ENCODE measurements at places on chromosomes 16 and 17.
A peak's percentile ranks its signal among the peaks of the same experiment; 100 is the strongest.

GRCh38 chr17:40032322-40033320 is 17.4 kb downstream of the CSF3 start:
- no peak for DNase-seq

DNA sequence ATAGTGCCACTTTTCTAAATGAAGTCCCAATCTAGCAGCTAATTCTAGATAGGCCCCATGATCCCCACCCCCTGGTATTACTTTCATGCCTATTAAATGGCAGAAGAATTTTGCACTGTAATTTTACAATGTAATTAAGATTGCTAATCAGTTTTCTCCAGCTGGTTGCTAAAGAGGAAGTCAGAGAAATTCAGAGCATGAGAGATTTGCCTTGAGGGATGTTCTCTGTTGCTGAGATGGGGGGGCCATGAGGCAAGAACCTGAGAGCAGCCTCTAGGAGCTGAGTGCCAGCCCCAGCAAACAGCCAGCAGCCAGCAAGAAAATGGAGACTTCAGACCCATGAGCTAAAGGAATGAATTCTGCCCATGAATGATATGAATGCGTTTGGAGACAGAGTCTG is 38.9 kb downstream of the SHCBP1 start:
- DNase-seq = no peak

GRCh38 chr16:85465328-85466303 is 147.5 kb upstream of the GSE1 start:
- no peak for DNase-seq

DNA sequence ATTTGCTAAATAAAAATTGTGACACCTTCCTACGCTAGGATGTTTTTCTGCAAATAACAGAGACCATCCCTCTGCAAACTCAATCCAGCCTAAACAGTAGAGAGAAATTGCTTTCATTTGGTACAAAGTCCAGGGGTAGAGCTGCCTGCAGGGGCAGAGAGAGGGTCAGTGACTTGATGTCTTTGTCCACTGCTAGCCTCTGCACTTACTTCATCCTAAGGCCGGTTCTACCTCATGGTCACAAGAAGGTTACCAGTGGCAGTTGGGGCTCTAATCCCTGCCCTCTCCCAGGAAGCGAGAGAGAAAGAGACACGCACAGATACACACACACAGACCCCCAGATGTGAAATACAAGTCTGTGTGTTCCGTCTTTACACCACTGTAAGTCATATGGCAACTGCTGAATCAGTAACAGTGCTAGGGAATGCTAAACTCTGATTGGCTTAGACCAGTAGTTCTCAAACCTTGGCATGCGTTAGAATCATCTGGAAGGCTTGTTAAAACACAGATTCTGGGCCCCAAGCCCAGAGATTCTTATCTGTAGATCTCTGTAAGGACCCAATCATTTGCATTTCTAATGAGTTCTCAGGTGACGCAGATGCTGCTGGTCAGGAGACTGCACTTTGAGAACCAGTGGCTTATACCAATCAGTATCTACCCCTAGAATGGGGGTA is 13.1 kb upstream of the LPCAT2 start:
- DNase-seq = no peak

- no peak for DNase-seq
Measured at GRCh38 chr17:75684249-75684648, 17.1 kb downstream of the SAP30BP start.

DNA sequence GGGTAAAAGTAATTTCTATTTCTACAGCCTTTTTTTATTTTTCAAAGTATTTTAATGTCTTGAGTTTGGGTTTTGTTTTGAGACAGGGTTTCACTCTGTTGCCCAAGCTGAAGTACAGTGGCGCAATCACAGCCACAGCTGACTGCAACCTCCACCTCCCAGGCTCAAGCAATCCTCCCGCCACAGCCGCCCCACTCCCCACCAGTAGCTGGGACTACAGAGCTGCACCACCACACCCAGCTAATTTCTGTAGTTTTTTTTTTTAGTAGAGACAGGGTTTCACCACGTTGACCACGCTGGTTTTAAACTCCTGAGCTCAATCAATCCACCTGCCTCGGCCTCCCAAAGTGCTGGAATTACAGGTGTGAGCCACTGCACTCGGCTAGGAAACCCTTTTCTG is 44.0 kb downstream of the TUBD1 start:
- DNase-seq = no peak

- DNase-seq = no peak
Measured at GRCh38 chr16:85148931-85149330, 36.7 kb upstream of the CIBAR2 start.

GRCh38 chr17:2452216-2452750 is 51.4 kb upstream of the MNT start:
- DNase-seq = no peak

- no peak for DNase-seq
Measured at GRCh38 chr17:58377093-58377601, 25.1 kb upstream of the SUPT4H1 start.

GRCh38 chr17:43526886-43527648 is 19.1 kb downstream of the ETV4 start:
- no peak for DNase-seq

GRCh38 chr16:2857451-2858244 is at the start of gene PRSS22:
Gene PRSS22, minus strand, starts transcription at chr16:2858170. Its CDS starts 66 bp downstream, at chr16:2858104.
- peak; percentile 38 for DNase-seq

GRCh38 chr16:68445458-68445857 is 2.9 kb downstream of the SMPD3 start:
- peak; percentile 90 for DNase-seq

DNA sequence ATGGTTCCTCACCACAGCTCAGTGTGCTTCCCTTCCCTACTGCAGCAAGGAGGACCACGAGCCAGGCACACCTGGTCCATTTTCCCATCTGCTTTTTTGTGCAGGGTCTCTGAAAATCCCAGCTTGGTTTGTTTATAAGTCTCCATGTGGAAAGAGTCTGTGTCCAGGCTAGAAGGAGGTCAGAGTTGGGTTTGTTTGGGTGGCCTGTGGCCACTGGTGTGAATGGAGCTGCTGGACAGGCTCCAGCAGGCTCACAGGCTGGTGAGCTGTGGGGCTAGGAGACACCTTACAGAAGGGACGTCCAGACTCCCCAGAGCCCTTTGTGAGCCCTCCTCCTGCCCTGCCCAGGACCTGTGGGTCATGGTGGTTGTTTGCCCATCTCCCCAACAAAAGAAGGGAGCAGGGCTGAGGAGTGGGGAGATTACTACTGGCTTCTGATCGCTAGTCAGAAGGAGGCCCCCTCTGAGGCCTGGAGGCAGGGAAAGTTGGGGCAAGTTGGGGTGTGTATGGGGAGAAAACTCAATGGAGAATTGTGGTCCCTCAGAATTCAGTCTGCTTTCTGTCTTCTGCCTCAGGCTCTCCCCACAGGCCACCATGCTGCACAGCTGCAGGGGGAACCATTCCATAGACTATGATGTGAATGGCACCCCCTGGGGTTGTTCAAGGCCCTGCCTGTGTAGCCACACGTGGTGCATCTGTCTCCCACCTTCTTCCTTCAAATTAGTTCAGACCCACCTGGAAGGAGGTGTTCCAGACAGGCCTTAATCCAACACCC is 4.1 kb downstream of the RARA start:
- no peak for DNase-seq

DNA sequence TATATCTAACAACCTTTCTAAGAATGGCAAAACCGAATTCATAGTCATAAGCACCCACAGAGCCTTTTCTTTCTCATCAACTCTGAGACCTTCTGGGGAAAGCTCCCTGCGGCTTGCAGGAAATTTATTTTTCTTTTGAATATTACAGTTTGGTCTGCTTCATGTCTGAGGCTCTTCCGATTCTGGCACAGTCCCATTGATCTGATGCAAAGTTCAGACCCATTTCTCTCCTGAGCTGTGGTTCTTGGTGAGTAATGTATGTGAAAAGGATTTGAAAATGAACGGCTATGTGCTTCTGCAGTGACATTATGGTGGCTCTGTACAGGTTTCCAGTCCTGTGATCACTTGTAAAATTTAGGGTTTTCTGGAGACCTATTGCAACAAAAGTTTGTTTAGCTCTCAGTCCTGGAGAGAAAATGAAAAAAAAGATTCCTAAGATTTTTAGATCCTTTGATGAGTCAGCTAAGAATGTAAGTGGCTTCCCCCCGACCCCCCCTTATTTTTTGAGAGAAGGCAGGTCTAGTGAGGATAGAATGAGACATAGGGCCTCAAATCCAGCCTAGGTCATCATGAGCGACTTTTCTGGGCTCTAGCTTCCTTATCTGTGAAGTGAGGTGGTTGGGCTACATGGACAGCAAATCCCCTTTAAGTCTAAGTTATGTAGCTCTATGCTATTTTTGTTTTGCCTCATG is 4.6 kb downstream of the GAN start:
- DNase-seq = no peak

DNA sequence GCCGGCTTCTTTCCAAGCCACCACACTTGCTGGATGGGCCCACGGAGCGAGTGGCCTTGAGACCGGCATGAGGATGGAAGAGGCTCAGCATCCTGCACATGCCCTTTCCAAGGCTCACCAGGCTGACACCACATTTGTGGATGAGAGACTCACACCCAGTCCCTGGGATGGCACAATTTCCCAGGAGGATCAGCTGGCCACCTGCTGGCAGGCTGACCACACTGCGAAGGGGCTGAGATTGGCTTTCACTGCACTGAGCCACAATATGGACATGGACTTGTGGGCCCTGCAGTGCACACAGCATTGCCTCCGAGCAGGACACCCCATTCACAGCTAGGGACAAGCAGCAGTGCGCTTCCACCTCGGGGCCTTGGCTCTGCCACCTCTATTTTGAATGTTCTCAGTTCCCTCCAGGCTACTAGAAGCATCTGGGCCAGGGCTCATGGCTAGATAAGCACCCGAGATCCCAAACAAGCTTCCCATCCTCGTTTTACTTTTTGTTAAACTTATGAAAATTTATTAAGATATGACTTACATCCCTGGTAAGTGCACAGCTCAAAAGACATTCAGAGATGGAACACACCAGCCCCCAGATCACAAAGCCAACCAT is 25.3 kb upstream of the KSR1 start:
- peak; percentile 20 for DNase-seq

DNA sequence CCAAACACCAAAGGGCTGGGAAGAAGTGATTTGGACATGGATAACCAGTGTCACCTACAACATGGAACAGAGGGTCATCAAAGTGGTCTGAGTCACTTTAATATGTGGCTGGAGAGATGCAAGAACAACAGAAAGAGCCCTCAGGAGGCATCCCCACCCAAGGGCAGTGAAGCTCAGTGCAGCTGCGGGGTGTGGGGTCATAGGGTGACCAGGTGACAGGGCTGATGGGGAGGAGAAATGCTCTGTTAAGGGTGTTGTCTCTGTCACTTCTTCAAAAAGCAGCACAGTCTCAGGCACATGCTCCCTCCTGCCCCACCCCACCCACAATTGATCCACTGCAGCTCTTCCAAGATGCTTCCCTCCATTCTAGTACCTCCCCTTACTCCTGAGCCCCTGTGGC is 819.1 kb downstream of the KCNJ18 start:
- DNase-seq = no peak

DNA sequence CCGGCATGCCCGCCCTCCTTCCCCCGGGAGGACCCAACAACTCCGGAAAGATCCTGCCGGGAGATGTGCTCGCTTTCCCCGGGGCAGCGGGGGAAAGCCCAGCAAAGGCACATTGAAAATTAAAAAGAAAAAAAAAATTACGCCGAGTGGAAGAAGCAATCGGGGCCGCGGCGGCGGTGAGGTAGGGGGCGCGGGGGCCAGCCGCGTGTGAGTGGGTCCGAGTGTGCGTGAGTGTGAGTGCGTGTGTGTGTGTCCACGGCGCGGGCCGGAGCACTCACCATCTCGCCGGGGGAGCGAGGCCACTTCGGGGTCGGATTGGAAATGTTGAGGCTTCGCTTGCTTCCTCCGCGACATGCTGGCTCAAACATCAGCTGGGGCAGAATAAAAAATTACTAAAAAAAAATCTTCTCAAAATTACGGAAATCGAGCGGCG is at the start of gene SALL1:
TSS of gene SALL1 (minus strand) at position 383 of the 433 bp plus-strand sequence. CDS start at position 354, 29 bp downstream.
- DNase-seq = peak; percentile 46

GRCh38 chr16:51759329-51759728 is 608.3 kb upstream of the SALL1 start:
- no peak for DNase-seq

- DNase-seq = no peak
Measured at GRCh38 chr16:20411055-20411454, 1.7 kb downstream of the ACSM5 start.

GRCh38 chr17:40493697-40494096 is 7.7 kb downstream of the TNS4 start:
- DNase-seq = no peak

DNA sequence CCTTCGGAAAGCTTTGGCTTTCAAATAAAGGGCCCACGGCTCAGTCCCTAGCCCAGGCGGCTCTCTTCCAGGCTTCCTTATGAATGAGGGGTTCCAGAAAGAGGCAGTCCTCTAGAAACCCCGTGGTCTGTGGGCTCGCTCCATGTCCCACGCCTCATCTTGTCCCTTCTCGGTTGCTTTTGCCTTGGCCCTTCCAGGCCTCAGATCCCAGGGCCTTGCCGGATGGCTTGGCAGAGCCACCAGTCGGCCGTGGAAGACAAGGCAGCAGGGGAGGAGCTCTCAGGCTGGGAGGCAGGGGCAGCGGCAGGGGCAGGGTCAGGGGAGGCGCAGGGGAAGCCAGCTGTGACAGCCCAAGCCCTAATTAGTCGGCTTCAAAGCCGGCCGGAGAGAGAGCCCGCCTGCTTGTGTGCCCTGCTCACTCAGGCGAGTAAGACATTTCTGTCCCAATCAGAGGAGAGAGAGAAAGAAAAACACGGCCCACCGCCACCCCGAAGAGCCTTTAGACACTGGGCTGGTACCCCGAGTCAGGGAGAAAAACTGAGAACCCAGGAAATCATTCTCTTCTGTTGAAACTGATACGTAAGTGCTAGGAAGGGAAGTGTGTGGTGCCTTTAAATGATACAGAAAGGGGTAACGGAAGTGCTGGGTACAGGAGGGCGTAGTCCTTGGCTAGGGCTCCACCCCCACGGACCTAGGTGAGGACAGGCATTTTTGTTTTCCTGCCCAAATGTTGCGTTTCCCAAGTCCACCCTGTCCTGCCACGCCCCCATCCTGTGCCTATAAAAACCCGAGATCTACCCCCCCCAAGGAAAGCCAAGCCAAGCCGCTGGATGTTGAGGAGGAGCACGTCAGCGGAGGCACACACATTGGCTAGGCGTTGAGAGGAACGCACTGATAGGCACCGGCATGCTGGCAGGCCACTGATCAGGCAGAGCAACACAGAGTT is 27.8 kb upstream of the MEIOC start:
- DNase-seq = peak; percentile 96

DNA sequence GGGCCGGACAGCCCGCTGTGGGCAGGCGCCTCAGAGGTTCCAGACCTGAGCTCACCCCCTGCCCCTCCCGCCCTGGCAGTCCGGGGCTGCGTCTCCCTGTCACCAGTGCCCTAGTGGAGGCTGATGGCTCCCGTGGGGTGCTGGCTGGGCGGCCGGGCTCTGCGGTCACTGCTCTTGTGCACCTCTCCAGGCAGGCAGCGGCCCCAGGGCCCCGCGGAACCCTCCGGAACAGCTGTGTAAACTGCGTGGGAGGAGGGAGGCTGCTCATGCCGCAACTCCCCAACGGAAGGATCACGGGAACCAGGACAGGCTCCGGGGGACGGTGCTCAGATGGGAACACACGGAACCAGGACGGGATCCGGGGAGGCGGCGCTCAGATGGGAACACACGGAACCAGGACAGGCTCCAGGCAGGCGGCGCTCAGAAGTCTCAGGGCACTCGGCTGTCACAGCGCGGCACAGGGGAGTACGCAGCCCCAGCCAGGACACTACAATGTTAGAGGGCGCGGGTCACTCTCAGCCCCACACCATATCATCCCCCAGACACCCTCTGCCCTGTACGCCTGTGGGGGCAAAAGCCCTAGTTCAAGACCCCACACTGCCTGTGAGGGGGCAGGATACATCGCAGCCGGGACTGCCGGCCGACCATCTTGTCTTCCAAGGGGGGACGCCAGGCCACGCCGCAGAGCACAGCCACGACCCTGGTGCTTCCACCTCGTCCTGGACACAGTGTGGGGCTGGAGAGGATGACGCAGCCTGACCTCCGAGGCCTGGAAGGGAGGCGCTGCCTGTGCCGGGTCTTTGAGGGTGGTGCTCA is 74.0 kb upstream of the GNG13 start:
- no peak for DNase-seq

All from neural progenitor cell (in vitro differentiated cells).